ENCODE measurements at places on chromosomes 13 and 19.
A peak's percentile ranks its signal among the peaks of the same experiment; 100 is the strongest.

DNA sequence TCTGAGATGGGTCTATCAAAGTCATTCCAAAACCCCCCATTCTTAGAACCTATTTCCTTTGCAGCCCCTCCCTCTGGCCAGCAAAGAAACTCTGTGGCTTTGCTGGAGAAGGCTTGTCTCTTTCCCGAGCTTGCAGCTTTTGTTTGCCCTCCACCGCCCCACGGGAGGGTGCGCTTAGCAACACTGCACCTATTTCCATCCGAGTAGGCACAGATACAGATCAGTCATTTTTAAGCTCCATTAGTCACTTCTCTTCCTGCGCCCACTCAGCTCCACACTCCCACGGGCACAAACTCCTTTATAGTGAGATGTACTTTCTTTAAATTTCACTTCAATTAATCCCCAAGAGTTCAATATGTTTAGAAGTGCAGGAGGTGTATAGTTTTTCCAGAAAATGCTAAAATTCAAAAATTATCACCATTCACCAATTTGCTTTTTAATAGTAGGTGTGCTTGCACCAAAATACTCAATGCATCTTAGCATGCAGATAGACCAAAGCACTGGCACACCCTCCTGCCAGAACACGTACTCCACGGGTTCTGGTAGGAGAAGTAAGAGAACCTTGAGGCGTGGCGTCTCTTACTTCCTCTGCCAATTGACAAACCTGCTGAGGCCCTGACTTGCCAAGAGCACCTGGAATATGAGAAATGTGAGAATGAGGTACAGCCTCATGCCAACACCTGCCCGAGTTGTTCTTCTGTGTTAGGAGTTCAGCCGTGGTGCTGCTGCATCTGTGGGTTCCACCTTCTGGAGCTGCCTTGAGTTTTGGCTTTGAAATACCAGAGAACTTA, 183.7 kb downstream of the TEX29 start:
- no peak for DNase-seq

GRCh38 chr13:99647596-99647985, 146.3 kb downstream of the TM9SF2 start:
- DNase-seq: no peak

GRCh38 chr19:9818175-9818733, 625 bp downstream of the FBXL12 start:
- DNase-seq: no peak

- DNase-seq: no peak
Observed at GRCh38 chr19:17790059-17790780, 4.7 kb upstream of the B3GNT3 start.

GRCh38 chr13:36405151-36405550, 27.1 kb upstream of the CCNA1 start:
- no peak for DNase-seq

DNA sequence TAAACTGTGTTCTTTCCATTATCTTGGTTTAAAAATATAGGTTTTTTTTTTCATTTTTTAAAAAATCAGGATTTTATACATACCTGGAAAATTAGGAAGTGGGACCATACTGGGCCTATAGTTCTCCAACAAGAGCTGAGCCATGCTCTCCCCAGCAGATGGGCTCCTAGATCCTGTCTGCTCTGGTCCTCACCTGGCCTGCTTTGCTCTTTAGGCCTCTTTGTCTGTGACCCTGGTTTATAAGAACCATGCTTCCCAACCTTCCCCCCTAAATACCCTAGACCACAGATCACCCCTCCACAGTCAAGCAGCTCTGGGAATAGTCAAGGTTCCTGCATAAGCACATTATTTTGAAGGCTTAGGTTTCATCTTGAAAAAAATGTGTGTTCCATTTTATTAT, 185.0 kb upstream of the TSHZ3 start:
- DNase-seq: no peak

GRCh38 chr13:73849292-73849691, 284.9 kb downstream of the KLF12 start:
- DNase-seq: peak; percentile 58

GRCh38 chr19:47719047-47719859, 6.0 kb downstream of the EHD2 start:
- peak; percentile 100 for DNase-seq

DNA sequence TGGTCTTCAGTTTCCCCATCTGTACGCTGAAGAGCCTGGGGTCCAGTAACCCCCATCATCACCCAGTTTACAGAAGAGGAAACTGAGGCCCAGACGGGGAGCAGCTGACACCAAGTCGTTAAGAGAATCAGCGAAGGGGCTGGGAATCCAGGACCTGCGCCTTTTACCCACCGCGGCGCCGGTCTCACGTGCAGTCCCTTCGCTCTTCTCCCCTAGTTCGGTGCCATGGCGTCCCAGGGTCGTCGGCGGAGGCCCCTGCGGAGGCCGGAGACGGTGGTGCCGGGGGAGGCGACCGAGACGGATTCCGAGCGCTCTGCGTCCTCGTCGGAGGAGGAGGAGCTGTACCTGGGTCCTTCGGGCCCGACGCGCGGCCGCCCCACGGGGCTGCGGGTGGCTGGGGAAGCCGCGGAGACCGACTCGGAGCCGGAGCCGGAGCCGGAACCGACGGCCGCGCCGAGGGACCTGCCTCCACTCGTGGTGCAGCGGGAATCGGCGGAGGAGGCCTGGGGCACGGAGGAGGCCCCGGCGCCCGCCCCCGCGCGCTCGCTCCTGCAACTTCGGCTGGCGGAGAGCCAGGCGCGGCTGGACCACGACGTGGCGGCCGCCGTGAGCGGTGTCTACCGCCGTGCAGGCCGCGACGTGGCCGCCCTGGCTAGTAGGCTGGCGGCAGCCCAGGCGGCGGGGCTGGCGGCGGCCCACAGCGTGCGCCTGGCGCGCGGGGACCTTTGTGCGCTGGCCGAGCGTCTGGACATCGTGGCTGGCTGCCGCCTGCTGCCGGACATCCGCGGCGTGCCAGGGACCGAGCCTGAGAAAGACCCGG, 698 bp downstream of the BLOC1S3 start:
- DNase-seq: peak; percentile 29

DNA sequence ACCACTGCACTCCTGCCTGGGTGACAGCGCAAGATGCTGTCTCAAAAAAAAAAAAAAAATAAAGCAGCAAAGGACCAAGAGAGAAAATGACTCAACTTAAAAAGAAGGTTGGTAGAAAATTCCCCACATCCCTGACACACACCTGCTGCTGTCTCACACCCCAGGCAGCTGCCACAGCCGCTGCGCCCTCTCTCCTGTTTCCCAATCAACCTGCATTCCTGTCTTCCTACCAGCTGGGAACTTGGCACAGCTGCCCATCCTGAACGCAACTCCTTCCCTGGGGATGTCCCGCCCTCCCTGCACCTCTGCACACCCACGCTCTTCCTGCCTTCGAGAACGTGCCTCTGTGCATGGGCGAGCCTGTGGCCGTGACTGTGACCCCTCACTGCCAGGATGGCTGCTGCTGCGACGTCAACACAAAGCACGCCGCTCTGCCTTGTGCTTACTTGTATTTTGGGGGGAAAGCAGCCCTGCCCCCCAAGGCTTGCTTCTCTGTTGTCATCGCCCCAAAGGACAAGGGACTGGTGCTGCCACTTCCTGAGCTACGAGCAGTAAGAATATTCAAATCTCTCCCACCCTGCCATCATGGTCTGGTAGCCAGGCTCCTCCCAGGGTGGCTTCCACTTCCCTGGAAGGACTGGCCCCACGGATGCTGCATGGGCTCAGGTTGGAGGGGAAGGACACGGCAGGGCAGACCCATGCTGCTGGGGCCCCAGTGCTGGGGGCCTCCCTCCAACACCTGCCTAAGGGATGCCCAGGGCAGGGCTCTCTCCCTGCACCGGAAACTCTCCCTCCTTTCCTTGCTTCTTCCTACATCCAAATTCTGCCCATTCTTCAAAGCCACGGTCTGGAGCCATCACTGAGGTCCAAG, 20.7 kb downstream of the SH3GL1 start:
- no peak for DNase-seq

DNA sequence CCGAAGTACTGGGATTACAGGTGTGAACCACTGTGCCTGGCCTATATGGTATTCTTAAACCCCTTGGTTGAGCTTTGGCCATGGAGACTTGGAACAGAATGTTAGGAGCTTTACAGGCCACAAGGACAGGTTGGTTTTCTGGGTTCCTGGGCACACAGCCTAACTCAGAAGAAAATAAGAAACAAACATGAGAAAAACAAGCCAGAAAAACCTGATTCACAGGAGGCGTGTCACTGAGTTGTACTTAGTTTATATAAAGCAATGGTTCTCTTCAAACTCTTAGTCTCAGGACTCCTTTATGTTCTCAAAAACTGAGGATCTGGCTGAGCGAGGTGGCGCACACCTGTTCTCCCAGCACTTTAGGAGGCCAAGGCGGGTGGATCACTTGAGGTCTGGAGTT, 125.1 kb upstream of the SPATA13 start:
- no peak for DNase-seq
